ENCODE measurements at places on chromosomes 7 and 10.

GRCh38 chr7:85516675-85517074 is 329.8 kb upstream of the SEMA3D start:
- no peak for DNase-seq

DNA sequence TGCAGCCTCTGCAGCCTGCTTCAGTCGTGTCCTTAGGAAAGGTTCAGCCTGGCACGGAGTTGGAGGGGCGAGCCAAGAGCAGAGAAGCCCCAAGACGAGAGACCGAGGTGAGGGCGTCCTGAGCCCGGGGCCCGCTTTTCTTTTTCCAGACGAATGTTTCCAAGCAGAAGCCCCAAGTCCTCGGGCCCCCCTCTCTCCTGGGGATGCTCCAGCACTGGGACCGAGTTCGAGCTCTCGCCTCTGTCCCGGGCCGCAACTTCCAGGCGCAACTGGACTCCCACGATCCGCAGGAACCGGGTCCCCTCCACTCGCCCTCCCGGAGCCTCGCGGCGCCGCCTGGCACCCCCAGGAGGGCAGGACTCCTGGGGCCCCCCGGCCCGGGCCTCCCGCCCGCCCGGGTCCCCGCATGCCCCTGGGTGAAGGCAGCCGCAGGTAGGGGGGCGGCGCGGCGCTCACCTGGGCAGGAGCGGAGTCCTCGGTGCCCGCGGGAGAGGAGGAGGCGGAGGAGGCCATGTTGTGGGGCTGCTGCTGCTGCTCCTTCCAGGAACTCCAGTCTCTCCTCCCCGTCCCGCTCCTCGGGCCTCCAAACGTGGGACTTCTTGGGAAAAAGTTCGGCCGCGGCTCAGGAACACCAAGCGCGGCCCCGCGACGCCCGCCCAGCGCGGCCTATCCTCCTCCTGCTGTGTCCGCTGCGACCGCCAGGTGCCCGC is 45.3 kb upstream of the CDK1 start:
- no peak for DNase-seq

GRCh38 chr10:113158183-113158582 is 208.1 kb downstream of the TCF7L2 start:
- no peak for DNase-seq

DNA sequence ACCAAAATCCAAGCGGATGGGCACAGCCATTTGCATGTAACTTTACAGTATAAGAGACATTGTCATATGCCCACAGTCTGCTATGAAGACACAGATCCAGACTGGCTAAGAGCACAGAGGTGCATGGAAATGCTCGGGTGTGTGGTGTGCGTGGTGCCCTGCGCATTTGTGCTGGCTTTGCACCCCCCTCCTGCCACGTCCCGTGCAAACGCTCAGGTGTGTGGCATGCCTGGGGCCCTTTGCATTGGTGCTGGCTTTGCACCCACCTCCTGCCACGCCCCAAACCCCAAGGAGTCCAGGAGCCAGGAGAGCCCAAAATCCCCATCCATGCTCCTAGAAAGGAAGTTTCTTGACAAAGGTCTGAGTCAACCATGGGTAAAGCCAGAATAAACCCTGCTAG is 306.2 kb downstream of the PTPRN2 start:
- no peak for DNase-seq

DNA sequence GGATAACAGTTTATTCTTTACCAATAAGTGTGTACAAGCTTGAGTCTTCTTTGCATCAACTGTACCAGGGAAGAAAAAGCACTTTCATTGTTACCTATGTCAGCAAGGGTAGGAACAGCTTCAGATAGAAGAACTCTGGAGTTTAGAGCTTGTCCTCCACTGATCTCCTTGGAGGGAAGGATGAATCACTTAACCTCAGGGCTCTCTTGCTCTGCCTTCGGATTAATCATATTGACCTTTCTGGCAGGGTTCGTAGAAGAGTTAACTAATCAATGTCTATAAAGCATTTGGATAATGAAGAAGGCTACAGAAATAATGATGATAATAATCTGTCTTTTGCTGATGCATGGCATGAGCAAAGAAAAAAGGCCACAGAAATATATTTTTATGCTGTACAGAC is 339.5 kb upstream of the TPK1 start:
- DNase-seq = no peak

- DNase-seq = no peak
Measured at GRCh38 chr7:20861468-20861867, 74.8 kb upstream of the SP8 start.

DNA sequence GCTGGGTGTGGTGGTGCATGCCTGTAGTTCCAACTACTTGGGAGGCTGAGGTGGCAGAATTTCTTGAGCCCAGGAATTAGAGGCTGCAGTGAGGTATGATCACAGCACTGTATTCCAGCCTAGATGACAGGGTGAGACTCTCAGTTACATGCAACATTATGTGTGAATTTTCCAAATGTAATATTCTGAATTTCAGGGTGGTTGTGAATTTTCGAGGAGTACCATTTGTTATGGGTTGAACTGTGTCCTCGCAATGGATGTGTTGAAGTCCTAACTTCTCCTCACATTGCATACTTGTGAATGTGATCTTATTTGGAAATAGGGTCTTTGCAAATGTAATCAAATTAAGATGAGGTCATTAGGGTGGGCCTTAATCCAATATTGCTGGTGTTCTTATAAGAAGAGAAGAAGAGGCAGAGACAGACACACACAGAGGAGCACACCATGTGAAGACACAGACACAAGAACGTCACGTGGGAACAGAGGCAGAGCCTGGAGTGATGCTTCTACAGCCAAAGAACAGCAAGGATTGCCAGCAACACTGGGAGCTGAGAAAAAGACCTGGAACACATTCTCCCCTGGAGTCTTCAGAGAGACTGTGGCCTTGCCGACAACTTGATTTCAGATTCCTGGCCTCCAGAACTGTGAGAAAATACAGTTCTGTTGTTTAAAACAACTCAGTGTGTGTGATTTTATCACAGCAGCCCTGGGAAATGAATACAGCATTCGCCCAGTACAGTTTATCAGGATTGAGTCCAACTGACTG is 91.9 kb downstream of the ZNF783 start:
- DNase-seq = no peak

DNA sequence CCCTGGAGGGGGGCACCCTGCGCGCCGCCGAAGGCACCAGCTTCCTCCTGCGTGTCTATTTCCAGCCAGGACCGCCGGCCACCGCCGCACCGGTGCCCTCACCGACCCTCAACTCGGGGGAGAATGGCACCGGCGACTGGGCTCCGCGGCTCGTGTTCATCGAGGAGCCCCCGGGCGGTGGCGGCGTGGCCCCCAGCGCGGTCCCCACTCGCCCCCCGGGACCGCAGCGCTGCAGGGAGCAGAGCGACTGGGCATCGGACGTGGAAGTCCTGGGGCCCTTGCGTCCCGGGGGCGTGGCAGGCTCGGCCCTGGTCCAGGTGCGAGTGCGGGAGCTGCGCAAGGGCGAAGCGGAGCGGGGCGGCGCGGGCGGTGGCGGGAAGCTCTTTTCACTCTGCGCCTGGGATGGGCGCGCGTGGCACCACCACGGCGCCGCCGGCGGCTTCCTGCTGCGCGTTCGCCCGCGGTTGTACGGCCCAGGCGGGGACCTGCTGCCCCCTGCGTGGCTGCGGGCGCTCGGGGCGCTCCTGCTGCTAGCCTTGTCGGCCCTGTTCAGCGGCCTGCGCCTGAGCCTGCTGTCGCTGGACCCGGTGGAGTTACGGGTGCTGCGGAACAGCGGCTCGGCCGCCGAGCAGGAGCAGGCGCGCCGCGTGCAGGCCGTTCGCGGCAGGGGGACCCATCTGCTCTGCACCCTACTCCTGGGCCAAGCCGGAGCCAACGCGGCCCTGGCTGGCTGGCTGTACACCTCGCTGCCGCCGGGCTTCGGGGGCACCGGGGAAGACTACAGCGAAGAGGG is 594 bp downstream of the CNNM1 start:
- no peak for DNase-seq

DNA sequence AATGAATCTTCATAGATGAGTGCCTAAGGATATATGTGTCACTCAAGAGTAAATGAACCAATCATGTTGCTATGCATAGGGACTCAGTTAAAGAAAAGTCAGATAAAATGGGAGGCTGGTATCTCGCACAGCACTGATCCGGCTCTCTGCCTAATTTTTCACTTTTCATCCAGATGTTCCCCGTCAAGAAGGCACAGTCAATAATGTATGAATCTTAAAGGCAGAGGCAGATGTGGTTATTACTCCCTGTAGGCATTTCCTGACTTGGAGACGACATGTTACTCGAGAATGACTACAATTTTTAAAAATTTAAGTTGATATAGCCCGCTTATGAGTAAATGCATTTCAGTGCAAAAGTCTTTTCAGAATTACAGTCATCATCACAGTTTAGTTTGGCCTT is 113.6 kb downstream of the TBXAS1 start:
- DNase-seq = no peak

- no peak for DNase-seq
Measured at GRCh38 chr7:4450483-4450882, 231.6 kb upstream of the FOXK1 start.

- no peak for DNase-seq
Measured at GRCh38 chr10:48446785-48447184, 140.3 kb downstream of the MAPK8 start.

- no peak for DNase-seq
Measured at GRCh38 chr10:132420469-132420980, 23.5 kb downstream of the PWWP2B start.

- DNase-seq = no peak
Measured at GRCh38 chr7:148367731-148368475, 222.7 kb upstream of the C7orf33 start.

DNA sequence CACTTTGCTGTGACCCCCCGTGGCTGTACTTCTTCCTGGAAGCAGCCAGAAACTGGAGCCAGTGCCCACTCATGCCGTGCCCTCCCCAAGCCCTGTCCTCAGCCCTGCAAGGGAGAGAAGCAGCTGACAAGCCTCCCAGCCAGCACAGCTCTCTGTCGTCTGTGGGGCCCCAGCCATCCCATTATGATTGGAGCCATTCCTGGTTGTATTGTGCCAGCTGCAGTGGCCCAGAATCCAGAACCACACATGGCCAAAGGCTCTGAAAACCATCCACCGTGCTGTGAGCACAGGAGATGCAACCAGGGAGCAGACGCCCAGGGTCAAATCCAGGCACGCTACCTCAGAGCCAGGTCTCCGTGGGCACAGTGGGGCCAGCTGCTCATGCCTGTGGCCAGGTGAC is 18.7 kb downstream of the GRID2IP start:
- DNase-seq = no peak

DNA sequence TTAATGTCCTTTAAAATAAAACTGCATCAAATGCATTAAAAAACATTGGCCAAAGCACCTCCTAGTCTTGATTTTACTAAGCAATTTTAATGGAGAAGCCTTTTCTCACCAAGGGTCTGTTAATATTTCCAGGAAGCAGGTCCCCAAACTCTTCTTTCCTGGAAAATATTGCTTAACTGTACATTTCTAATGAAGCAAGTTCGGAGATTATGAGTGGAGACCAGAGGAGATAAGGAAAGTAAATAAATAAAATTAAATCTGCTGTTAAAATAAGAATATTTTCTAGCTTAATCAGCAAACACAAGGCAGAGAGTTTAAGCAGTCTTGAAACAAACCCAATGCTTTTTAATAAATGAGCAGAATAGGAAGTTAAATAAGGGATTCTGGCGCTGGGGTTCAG is 322.4 kb downstream of the PTEN start:
- no peak for DNase-seq

- DNase-seq = no peak
Measured at GRCh38 chr10:28411648-28412047, 108.8 kb upstream of the MPP7 start.

DNA sequence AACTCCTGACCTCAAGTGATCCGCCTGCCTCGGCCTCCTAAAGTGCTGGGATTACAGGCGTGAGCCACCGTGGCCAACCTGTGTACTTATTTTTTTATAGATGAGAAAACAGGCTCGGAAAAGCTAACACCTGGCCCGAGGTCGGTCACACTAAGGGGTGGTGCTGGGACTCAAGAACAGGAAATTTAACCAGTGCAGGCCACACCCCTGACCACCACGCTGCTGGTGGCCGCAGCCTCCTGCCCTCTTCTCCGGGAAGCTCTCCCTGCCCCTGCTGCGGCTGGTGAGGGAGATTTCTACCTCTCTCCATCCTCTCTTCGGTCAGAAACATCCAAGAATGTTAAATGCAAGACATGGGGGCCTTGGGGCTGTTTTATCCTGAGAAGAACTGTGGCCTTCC is 63.2 kb downstream of the TNRC18 start:
- DNase-seq = no peak

DNA sequence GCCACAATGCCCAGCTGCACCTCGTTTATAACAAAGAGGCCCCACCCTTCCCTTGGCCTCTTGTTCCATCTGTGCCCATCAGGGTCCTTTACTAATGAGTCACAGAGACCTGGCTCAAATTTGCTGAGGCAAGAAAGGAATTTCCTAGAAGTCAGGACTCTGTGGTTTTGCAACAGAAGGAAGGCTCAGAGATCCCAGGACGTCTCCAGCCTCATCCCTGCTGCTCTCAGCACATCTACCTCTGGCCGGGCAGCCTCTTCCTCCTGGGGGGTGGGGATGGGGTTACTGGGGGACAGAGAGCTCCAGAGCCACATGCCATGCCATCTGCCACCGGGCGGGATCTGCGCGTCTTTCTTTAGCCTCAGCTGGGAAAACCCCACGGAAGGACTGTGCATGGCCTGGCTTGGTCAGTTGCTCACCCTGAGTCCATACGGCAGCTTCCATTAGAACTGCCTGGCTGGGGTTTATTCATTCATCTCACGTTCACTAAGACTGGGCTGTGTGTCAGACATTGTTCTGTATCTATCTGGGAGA is 41.9 kb upstream of the PSMG3 start:
- DNase-seq = peak; percentile 15

DNA sequence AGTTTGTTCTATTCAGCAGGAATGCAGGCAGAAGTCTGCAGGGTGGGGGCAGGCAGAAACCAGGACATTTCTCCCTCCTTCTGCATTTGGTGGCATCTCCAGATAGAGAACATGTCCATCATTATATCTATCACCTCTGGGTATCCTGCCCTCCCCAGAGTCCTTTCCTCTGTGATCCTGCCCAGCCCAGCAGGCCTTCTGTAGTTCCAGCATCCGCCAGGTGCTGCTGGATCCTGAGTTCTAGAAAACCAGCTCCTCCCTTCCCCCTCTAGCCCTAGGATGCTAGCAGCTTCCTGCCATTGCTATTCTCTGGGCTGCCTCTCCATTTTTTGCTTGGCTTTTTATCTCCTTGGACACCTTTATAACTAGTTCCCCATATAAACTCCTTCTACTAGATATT is 180.3 kb downstream of the KCNMA1 start:
- DNase-seq = no peak

Data from retinal pigment epithelial cell (primary cell).